ENCODE measurements at places on chromosomes 2 and 18.

DNA sequence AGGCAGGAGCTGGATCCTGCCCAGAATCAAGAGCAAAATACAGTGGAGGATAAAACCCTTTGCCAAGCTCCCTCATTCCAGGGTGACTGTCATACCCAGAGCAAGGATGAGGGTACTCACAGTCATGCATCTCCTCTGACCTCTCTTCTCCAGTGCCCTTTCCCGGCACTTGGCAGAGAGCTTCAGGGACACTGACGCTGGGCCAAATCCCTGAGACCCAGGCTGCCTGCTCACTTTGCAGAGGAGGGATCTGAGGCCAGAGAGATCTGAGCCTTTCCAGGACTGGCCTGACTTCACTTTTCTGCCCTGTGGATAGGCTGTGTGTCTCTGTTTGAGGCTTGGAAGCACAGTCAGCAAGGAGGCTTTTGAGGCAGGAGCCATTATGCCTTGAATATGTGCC is 330.0 kb downstream of the CELF4 start:
- DNase-seq, result no peak

DNA sequence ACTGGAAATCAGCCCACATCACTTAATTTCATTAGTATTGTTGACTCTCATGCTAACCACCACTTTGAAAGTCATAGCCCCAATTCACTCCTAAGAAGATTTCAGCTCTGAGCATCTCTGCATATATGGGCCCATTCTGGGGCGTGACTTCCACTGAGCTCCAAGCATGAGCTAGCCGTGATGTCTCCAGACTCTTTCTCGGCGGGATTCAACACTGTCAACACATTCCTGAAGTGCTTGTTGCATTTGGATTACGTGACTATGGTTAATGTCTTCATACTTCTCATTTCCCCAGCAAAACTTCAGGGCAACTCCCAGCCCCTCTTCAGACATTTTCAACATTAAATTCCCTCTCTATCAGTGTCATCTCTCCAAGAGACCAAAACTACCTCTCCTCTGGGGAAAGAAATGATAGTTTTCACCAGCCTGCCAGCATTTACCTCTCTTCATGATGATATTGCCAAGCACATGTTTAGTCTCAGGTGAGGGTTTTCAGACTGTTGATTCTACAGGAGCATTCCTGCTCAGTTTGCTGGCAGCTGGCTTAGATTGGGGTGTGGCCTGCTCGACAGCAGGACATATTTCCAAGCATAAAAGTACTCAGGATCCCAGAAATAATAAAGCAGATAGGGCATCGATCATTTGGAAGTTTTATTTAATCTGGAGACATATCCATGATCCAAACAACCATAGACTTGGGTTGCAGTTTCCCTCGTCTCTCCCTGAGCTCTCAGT is 81.7 kb downstream of the FEZ2 start:
- no peak for DNase-seq

DNA sequence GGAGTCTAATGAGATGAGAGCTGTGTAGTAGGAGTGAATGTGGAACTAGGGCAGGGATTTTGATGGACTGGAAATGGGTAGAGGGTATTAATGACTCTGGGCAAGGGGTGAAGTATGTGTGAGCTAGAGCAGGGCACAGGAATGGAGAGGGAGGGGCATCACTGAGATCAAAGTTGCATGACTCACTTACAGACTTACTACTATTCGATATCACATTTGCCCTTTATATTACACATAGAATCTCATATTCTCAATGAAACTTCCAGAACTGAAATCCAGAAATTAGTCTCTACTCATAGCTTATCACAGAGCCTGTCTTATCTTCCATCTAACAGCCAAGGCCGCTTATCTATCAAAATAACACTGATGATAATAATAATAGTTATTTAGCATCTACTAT is 20.0 kb upstream of the ITGB6 start:
- no peak for DNase-seq

DNA sequence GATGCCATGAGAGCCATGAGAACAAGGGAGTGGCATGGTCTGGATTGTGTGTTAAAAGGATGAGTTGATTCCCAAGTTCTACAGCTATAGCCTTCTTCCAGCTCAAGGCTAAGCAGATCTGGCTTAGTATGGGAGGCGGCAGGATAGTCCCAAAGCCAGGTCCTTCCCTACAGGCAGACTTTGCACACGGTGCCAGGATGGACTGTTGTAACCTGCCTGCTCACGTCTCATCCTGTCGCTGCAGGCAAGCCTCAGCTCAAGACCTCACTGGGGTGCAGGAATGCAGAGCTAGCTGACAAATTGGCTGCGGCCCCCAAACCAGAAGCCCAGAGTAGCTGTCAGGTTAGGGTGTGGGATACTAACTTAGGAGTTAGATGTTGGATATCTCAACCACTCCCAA is 28.8 kb upstream of the IGFBP5 start:
- no peak for DNase-seq

- DNase-seq, result no peak
Observed at GRCh38 chr2:86054535-86055082, 51.1 kb downstream of the POLR1A start.

- DNase-seq, result peak; percentile 43
Observed at GRCh38 chr18:56748698-56749268, 97.6 kb downstream of the WDR7 start.

GRCh38 chr2:71941726-71942525 is 205.7 kb downstream of the CYP26B1 start:
- DNase-seq, result no peak

Measured in M059J (cell line).